ENCODE measurements at places on chromosomes 1 and 21.

GRCh38 chr1:150874455-150875196, 1.8 kb downstream of the ARNT start:
- DNase-seq: no peak

- DNase-seq: peak; percentile 66
Observed at GRCh38 chr1:162055062-162055461, 14.4 kb upstream of the NOS1AP start.

DNA sequence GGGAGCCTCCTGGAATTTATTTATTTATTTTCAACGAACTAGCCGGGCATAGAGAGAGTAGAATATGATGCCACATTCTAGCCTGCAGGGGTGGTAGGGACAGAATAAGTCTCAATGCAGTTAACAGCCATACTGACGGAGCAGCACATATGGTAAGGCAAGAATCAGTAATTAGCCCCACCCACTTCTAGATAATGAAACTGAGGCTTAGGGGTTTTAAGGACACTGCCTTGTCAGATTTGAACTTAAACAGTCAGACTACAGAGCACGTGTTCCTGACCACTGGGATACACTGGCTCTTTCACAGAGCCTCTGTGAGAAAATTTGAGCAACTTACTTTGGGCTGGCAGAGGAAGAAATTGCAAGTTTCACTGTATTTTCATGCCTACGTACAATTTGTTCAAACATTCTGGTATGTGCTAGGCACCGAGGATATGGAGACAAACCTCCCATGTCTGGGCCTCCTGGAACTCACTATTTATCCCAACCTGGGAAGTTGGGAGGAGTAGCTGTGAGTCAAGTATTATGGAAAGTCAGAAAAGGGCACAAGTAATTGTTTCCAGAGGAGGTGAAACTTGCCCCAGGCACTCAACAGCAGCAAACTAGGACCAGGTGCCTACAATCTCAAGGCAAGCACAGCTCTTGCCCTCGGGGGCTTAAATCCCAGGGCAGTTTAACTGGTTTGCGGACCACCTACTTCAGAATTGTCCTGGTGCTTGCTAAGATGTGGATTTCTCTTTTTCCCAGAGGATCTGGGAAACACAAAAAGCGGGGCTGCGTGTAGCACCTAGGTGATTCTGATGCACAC, 1.6 kb upstream of the CLIC4 start:
- peak; percentile 92 for DNase-seq

- DNase-seq: no peak
Observed at GRCh38 chr1:193787061-193787460, 600.6 kb upstream of the B3GALT2 start.

DNA sequence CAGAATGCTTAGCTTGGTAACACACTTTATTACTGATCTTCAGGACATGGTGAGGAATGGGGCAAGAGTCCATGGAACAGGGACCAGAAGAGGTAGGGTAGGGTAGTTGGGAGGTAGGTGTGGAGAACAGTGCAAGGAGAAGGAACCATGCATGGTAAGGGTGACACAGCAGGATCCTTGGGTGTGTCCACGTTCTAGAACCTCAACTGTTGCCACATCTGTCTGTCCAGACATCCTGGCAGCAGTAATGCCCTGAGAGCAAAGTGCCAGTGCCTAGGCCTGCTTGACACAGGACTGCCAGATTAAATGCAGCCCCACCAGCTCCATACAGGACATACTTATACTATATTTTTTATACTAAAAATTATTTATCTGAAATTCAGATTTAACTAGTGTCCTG, 13.9 kb downstream of the DMAP1 start:
- DNase-seq: no peak

GRCh38 chr1:84756455-84757082, 66.3 kb upstream of the SSX2IP start:
- no peak for DNase-seq

GRCh38 chr1:43043695-43044094, 85.0 kb upstream of the SLC2A1 start:
- no peak for DNase-seq

DNA sequence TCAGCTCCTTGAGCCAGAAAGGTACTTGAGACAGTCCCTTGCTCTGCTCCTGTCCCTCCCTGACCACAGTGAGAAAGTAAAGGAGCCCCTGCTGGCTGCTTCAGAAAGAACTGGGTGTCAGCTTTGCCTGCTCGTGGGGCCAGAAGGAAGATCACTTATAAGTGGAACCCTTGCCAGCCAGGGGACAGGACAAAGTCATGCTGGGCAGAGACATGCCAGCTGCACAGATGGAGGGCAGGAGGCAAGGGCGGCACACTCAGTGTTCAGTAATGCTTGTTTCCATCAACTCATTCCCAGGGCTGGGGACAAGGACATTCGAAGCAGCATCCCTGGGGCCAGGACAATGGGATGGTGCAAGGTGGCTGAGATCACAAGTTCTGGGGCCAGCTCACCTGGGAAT, 41.8 kb downstream of the NTPCR start:
- DNase-seq: no peak

DNA sequence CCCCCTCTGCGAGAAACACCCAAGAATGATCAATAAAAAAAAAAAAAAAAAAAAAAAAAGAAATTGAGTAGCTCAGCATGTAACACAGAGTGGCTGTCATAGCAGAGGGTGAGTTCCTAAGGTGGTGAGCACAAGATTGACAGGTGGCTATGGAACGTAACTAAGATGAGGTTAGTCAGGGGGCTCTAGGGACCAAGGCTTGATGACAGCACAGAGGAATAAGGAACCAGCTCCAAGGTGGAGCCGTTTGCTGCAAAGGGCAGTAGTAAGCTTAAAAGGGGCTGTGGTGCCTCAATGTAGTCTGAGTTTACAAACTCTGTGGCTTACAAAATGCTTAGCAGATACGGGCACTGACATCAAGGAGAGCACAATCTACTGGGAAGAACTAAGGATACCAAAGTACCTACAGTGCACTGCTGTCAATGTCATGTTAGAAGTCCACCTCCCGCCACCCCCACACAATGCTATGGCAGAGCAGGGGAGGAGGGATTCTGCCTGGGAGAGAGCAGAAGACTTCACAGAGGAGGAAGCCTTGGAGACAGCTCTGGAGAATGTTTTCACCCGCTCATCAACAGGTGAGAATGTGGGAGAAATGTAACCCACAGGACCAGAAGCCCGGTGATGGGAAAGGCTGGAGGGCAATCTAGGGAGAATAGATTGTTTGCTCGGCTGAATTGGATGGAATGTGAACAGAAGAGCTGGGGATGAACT, 13.1 kb downstream of the IQGAP3 start:
- DNase-seq: no peak

- DNase-seq: peak; percentile 50
Observed at GRCh38 chr1:37478890-37479254, 4.5 kb downstream of the ZC3H12A start.

- DNase-seq: peak; percentile 81
Observed at GRCh38 chr1:147545133-147545532, 3.8 kb downstream of the BCL9 start.

GRCh38 chr1:55725378-55725777, 510.2 kb upstream of the USP24 start:
- no peak for DNase-seq

GRCh38 chr1:26700711-26701110, 4.9 kb downstream of the ARID1A start:
- peak; percentile 53 for DNase-seq

GRCh38 chr1:166915941-166916340, 39.9 kb upstream of the TADA1 start:
- DNase-seq: peak; percentile 57

DNA sequence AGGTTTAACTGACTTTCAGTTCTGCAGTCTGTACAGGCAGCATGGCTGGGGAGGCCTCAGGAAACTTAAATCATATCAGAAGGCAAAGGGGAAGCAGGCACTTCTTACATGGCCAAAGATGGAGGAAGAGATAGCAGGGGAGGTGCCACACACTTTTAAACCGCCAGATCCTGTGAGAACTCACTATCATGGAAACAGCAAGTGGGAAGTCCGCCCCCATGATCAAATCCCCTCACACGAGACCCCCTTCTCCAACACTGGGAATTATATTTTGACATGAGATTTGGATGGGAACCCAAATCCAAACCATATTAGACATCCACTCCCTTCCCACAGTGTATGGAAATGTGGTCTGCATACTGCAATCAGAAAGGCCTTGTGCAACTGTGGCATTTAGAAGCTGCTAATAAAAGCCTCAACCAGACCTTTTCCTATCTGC, 148.2 kb downstream of the FCRL5 start:
- DNase-seq: no peak

- DNase-seq: no peak
Observed at GRCh38 chr1:89546082-89546889, 21.7 kb downstream of the LRRC8B start.

DNA sequence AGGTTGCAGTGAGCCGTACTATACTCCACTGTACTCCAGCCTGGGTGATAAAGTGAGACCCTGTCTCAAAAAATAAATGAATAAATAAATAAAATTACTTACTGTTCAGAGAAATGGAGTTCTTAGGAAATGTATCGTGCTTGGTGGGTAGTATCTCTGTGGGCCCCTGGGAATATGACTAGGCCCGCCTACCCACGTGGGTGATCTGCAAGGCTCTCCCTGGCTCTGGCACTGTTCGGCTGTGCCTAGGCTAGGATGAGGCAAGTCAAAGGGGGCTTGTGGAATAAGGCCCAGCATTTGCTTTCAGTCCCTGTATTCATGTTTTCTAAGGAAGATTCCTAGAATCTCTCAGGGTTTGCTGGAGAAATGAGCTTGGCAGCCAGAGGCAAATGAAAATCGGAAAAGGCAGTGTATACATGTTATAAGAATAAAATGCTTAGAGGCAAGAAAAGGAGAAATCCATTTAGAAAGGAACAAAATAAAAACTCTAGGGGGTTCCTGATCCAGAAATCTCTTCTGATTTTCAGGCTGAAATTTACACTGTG, 4.5 kb upstream of the CSRP1 start:
- no peak for DNase-seq

DNA sequence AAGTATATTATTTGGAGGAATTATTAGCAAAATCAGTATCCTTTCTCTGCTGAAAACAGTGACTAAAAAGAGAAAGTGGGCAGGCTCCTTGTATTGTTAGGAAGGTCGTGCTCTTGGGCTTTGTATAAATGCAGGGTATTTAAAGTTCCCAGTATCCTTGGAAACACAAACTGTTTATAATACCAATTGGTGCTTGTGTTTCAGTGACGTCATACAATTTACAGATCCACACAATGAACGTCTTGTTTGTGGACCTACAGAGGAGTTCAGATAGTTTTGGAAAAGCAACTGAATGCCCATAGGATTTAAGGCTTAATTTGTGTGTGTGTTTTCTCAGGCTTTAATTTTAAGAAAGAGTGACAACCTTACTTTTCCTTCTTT, 168.2 kb downstream of the RASAL2 start:
- peak; percentile 72 for DNase-seq

- peak; percentile 9 for DNase-seq
Observed at GRCh38 chr1:66681686-66682085, 70.6 kb upstream of the DYNLT5 start.

- no peak for DNase-seq
Observed at GRCh38 chr1:27649306-27649635, 14.3 kb upstream of the FGR start.

- DNase-seq: no peak
Observed at GRCh38 chr1:186790101-186790500, 38.6 kb upstream of the PLA2G4A start.

GRCh38 chr1:225440380-225441221, 12.8 kb upstream of the LBR start:
- no peak for DNase-seq

- no peak for DNase-seq
Observed at GRCh38 chr1:56511766-56512165, 67.6 kb downstream of the PLPP3 start.

- DNase-seq: no peak
Observed at GRCh38 chr1:228396770-228397662, 9.6 kb downstream of the TRIM11 start.

- no peak for DNase-seq
Observed at GRCh38 chr1:150262388-150263320, 5.1 kb downstream of the CA14 start.

DNA sequence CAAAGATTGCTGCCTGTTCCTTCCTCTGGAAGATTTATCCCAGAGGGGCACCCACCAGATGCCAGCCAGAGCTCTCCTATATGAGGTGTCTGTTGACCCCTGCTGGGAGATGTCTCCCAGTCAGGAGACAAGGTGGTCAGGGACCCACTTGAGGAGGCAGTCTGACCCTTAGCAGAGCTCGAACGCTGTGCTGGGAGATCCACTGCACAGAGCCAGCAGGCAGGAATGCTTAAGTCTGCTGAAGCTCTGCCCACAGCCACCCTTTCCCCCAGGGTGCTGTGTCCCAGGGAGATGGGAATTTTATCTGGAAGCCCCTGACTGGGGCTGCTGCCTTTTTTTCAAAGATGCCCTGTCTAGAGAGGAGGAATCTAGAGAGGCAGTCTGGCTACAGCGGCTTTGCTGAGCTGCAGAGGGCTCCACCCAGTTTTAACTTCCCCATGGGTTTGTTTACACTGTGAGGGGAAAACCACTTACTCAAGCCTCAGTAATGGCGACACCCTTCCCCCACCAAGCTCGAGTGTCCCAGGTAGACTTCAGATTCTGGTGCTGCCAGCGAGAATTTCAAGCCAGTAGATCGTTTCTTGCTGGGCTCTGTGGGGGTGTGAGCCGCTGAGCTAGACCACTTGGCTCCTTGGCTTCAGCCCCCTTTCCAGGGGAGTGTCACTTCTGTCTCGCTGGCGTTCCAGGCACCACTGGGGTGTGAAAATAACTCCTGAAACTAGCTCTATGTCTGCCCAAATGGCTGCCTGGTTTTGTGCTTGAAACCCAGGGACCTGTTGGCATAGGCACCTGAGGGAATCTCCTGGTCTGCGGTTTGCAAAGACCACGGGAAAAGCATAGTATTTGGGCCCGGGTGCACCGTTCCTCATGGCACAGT, 51.1 kb upstream of the PDC start:
- no peak for DNase-seq

- no peak for DNase-seq
Observed at GRCh38 chr1:22155517-22155916, 12.6 kb upstream of the WNT4 start.

GRCh38 chr1:64765826-64766225, 21.0 kb downstream of the RAVER2 start:
- DNase-seq: no peak
